ENCODE measurements at places on chromosomes 2 and 18. TPM values are rescaled to one million over a fixed set of nuclear protein-coding genes. Genes with fewer than 3 reads are reported as not detected.
A peak's percentile ranks its signal among the peaks of the same experiment; 100 is the strongest.

DNA sequence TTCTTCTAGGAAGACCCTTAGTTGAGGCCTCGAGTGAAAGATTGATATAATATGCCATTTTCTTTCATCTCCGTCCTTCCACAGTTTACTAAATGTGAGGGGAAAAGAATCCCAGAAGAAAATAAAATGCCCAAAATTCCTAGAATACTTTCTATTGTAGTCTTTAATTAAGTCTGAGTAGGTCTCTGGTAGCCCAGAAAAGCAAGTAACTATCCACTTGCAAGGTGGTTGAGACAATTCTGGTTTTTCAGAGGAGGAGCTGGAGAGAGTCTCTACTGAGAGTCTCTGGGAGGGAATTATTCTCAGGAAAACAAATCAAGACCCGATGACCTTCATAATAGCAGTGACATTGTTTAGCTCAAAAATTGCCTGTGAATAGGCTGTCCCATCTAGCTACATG, 63.9 kb upstream of the TTC39C start:
- no peak for DNase-seq
- H3K4me1 ChIP-seq: no peaks in the 10 kb centered on the region

Gene STK17B
- 4.5 TPM for total RNA-seq

DNA sequence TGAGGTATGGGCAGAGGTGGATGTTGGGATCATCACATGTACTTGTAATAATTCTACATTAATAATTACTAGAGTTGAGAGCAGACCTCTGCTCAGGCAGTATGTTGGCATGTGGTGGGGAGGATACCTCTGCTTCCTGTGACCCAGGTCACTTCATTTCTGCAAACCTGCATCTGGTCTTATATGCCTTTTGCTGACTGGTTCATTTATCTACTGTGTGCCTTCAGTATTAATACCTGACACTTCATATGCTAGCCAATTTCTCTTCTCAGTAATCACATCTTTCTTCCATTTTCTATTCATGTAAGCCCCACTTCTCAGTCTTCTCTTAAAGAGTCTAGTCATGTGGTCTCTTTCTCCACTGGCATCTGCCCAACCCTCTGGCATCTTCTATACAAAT, 41.1 kb upstream of the DLX2 start:
- H3K27me3 ChIP-seq: peaks cover 1% of the 10 kb centered on the region
- H3K4me1 ChIP-seq: no peaks in the 10 kb centered on the region
- H3K4me3 ChIP-seq: no peak overlapping the region
- H3K27ac ChIP-seq: no peak overlapping the region

- no peak overlapping the region for H3K27ac ChIP-seq
- H3K36me3 ChIP-seq: no peaks in the 10 kb centered on the region
Measured at GRCh38 chr2:79849241-79849640, 336.4 kb downstream of the CTNNA2 start.

Gene UPP2
- total RNA-seq: not detected

Gene CERS6
- total RNA-seq: 20.3 TPM

- no peaks in the 10 kb centered on the region for H3K27me3 ChIP-seq
- no peak for DNase-seq
- no peak overlapping the region for H3K27ac ChIP-seq
- H3K36me3 ChIP-seq: no peaks in the 10 kb centered on the region
- H3K4me3 ChIP-seq: no peak overlapping the region
Measured at GRCh38 chr2:33457556-33458247, 18.7 kb upstream of the RASGRP3 start.

DNA sequence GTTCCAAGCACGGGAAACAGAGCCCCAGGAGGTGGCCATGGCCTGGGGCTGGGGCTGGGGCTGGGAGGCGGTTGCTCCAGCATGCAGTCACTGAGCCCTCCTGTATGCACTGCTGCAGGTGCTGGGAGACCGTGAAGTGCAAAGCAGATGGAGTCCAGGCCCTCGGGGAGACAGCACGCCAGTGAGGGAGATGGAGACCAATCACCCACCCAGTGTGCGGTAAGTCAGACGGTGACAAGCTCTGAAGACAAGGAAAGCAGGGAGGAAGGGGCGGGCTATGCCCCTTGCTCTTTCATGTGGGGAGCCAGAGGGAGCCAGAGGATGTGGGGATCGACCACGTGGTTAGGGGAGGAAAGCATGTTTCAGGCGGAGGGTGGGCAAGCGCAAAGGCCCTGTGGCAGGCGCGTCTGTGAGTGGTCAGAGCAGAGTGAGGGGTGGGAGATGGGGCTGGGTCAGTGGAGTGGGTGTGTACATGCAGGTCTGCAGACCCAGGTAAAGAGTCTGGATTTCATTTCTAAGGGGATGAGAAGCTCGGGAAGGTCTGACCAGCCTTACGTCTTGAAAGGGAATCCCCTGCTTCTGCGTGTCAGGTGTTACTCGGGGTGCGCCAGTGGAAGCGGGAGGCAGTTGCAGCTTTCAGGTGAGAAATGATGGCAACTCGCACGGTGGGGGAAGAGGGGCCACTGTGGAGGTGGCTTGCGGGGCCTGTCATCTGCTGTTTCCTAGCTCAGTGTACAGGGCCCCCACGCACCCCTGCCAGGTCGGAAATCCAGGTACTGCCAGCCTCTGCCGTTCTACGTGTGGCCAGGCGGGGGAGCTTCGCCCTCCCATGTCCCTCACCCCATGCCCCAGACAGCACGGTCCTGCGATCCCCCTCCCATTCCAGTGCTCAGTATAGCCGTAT, 19.4 kb downstream of the RRM2 start:
- H3K4me3 ChIP-seq: no peak overlapping the region
- no peak overlapping the region for H3K27ac ChIP-seq
- DNase-seq: no peak
- H3K27me3 ChIP-seq: no peaks in the 10 kb centered on the region

- no peaks in the 10 kb centered on the region for H3K36me3 ChIP-seq
- DNase-seq: no peak
- no peak overlapping the region for H3K27ac ChIP-seq
- H3K4me1 ChIP-seq: peaks cover 36% of the 10 kb centered on the region
Measured at GRCh38 chr18:46099463-46099862, 1.4 kb upstream of the ATP5F1A start.

- H3K4me1 ChIP-seq: no peaks in the 10 kb centered on the region
- DNase-seq: no peak
- no peak overlapping the region for H3K4me3 ChIP-seq
Measured at GRCh38 chr2:86003104-86003503, 102.6 kb downstream of the POLR1A start.

GRCh38 chr18:48979944-48980890, 29.5 kb upstream of the SMAD7 start:
- H3K27ac ChIP-seq: peak overlapping the region; percentile 69
- peak overlapping the region; percentile 56 for H3K4me3 ChIP-seq
- H3K27me3 ChIP-seq: no peaks in the 10 kb centered on the region
- peak; percentile 78 for DNase-seq
- peaks cover 63% of the 10 kb centered on the region for H3K4me1 ChIP-seq
- H3K36me3 ChIP-seq: no peaks in the 10 kb centered on the region

DNA sequence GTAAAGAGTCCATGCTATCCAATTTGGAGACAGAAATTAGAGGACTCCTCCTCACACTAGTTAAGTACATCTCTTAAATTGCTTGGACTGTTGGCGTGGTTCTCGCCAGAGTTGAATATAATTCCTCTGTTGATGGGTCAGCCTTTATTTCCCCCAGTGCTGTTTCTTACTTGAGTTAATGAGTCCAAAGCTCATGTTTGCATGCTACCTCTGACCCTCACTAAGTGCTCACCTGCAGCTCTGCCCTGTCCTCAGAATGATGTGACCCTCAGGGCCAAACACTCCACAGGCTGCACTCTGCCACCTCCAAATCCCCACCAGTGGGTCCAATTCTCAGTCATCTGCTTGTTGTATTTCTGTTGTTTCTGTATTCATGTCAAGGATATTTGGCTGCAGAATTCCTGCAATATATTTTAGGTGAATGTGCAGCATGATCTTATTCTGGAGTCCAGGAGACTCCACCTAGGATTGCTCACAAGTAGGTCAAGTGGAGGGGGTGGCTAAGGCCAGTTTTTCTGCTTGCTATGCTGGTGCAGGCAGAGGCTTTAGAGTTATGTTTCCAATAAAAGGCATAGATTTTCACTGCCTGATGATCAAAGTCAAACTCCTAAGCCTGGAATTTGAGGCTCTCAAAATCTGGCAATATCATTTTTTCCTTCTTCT, 37.8 kb downstream of the RDH14 start:
- H3K36me3 ChIP-seq: no peaks in the 10 kb centered on the region
- no peak overlapping the region for H3K4me3 ChIP-seq
- H3K27me3 ChIP-seq: peaks cover 2% of the 10 kb centered on the region
- H3K4me1 ChIP-seq: no peaks in the 10 kb centered on the region
- no peak overlapping the region for H3K27ac ChIP-seq

GRCh38 chr2:62466503-62466854, 39.5 kb downstream of the TMEM17 start:
- no peaks in the 10 kb centered on the region for H3K36me3 ChIP-seq
- no peak overlapping the region for H3K27ac ChIP-seq
- no peak overlapping the region for H3K4me3 ChIP-seq
- H3K27me3 ChIP-seq: no peaks in the 10 kb centered on the region
- H3K4me1 ChIP-seq: peaks cover 96% of the 10 kb centered on the region

DNA sequence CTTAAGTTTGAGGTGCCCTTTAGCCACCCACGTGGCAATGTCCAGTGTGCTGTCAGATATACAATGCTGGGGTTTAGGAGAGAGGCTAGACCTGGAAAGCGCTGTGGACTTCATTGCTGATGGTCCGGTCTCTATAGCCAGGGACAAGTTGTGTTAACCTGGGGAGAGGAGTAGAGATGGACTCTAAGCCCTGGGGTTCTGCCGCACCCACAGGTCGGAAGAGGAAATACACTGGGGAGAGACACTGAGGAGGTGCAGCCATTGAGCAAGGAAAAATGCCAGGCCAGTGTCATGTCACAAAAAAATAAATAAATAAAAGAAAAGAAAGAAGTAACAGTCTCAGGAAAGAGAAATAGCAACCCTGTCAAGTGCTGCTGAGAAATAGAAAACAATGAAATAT, 106.9 kb upstream of the CBLN2 start:
- no peak overlapping the region for H3K4me3 ChIP-seq
- H3K27me3 ChIP-seq: no peaks in the 10 kb centered on the region
- no peak for DNase-seq
- H3K27ac ChIP-seq: no peak overlapping the region
- peaks cover 5% of the 10 kb centered on the region for H3K4me1 ChIP-seq

- H3K4me1 ChIP-seq: no peaks in the 10 kb centered on the region
- H3K4me3 ChIP-seq: no peak overlapping the region
- no peaks in the 10 kb centered on the region for H3K27me3 ChIP-seq
- H3K27ac ChIP-seq: no peak overlapping the region
- DNase-seq: no peak
Measured at GRCh38 chr2:170298861-170299429, 121.0 kb downstream of the MYO3B start.

DNA sequence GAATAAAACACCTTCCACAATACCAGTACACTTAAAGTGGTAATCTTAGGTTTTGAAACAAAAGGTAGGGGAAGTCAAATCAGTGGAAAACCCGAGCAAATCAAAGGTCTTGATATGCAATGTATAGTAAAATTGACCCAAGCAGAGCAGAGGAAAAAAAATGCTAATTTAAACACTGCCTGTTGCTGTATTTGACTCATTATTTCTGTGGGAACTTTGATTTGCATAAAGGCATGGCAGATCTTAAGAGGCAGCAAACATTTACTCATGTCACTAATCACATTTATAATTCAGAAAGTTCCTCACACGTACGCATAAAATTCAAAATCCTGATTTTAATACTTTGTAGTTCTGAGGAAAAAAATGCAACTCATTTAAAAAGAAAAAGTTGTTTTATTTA, 64.4 kb downstream of the IKZF2 start:
- no peak overlapping the region for H3K4me3 ChIP-seq
- H3K4me1 ChIP-seq: no peaks in the 10 kb centered on the region
- H3K27me3 ChIP-seq: no peaks in the 10 kb centered on the region
- no peak for DNase-seq
- no peaks in the 10 kb centered on the region for H3K36me3 ChIP-seq

DNA sequence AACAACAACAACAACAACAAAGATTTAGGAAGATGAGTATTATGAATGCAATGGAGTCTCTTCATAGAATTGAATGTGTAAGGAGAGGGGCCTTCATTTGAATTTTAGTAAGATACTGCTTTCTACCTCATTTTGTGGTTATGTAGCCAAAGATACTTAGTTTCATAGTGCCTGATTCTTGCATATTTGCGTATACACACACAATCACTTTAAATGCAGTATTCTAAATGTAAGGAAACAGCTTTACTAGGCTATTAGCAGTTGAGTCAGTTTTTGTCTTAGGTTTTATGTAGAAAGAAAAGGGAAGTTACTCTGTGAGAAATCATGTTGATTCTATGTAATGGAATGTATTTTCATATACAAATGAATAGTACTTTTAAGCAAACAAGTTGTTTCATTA, 80.5 kb downstream of the HAUS1 start:
- no peak for DNase-seq
- H3K4me1 ChIP-seq: no peaks in the 10 kb centered on the region
- H3K27me3 ChIP-seq: no peaks in the 10 kb centered on the region
- no peak overlapping the region for H3K27ac ChIP-seq
- H3K36me3 ChIP-seq: no peaks in the 10 kb centered on the region

DNA sequence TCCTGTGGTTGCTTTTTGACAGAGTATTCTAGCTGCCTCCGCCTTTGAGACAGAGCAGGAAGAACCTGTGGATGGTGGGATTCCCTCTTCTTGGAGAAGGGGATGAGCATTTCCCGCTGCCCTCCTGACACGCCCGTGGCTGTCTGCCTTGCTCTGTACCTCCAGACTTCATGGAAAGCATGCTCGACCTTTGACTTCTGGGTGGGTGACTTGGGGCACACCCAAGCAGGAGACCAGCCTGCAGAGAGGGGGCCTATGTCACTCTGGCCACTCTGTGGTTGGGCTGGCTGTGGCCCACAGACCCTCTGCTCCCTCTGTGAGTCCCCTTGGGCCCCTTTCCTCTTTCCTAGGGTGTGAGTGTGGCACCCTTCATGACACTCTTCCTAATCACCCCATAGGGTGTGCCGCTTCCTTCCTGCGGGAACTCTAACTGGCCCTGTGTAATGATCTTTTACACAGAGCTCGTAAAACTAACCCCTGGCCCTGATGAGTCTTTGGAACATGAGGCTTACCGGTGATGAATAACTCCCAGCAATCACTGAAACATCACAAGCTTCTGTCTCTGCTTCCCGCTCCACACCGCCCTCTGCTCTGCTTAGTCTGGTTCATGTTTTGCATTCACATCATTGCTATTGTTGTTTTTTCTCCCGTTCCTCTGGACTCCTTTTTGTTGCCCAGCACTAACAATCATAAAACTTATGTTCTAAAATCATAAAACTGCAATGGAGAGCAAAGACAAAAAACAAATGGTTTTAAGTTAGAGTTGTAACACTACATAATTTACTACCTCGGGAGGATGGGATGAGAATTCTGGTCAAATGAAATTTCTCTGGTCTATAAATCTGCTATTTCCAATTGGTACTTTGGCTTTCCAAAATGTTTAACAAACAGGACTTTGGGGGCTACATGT, 101.1 kb downstream of the SH3YL1 start:
- no peak overlapping the region for H3K27ac ChIP-seq
- DNase-seq: no peak
- H3K4me1 ChIP-seq: no peaks in the 10 kb centered on the region
- H3K36me3 ChIP-seq: no peaks in the 10 kb centered on the region

GRCh38 chr2:222572264-222572721, 83.6 kb downstream of the FARSB start:
- no peak for DNase-seq
- H3K4me1 ChIP-seq: peaks cover 22% of the 10 kb centered on the region
- no peaks in the 10 kb centered on the region for H3K27me3 ChIP-seq
- H3K27ac ChIP-seq: peak overlapping the region; percentile 45

Gene IKZF2
- total RNA-seq: 0.86 TPM

All from HepG2 (cell line).